ENCODE measurements at places on chromosomes 7 and 10.

DNA sequence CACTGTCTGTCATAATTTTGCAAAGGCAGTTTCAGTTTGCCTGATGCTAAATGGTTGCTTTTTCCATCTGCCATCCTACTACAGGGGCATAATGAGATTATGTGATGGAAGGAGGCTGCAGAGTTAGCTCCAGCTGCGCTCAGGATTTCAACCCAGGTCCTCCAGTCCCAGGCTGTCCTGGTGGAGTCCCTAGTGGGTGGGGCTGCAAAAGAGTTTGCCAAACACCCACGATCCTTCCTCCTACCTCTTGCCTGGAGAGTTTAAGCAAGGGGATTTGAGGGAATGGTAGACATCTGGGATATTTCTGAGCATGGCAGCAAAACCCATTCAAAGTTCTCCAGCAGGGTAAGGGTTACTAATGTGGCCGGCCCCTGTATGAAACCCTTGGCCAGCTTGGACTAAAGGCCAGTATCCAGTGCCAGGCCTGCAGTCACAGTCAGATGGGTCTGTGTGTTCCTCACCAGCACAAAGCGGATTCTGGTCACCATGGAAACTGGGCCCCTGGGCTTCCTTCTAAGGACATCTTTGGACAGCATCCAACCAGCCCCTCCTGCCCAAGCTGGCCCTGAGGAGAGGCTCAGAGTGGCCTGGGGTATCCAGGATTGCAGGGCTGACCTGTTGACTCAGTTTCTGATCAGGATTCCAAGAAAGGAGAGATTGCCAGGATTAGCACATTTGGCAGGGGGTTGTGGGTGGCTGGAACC is 42.7 kb upstream of the CHST3 start:
- DNase-seq = no peak

GRCh38 chr7:92625617-92626016 is 35.4 kb upstream of the FAM133B start:
- DNase-seq = no peak

- no peak for DNase-seq
Measured at GRCh38 chr10:74174521-74174920, 23.5 kb downstream of the ADK start.

DNA sequence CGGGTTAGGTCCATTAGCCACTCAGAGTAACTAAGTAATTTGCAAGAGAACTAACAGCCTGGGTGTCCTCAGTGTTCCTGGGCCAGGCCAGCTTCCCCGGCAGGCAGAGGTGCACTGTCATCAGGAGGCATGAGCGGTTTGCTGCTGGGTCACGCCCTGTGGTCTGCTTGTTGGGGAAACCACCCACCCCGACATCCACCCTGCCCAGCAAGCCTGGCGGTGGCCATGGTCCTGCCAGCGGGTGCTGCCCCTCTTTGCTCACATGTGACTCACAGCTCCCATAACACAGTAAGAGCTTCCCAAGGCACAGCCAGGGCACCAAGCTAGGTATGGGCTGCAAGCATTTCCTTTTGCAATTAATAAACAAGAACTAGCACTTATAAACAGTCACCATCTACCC is 75.9 kb downstream of the RGS10 start:
- no peak for DNase-seq

GRCh38 chr7:120959929-120960484 is 9.4 kb downstream of the ING3 start:
- no peak for DNase-seq

DNA sequence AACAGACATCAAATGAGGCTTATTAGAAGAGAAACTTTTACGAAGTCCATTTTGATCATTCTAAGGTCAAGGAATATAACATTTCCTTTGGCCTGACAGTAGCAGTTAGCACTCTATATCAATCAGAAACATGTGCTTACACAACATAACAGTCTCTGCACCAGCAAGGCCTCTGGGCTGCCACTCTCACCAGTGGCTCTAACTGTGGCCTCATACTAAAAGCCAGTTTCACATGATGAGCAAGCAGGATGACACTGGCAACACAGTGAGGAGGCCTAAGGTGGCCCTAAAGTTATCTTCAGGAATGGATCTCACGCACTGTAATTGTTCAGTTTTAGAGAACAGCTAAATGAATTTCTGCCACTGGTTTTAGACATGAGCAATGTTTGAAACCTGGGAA is 126.8 kb downstream of the COBL start:
- no peak for DNase-seq

GRCh38 chr10:11685787-11686218 is 56.4 kb upstream of the ECHDC3 start:
- peak; percentile 9 for DNase-seq

DNA sequence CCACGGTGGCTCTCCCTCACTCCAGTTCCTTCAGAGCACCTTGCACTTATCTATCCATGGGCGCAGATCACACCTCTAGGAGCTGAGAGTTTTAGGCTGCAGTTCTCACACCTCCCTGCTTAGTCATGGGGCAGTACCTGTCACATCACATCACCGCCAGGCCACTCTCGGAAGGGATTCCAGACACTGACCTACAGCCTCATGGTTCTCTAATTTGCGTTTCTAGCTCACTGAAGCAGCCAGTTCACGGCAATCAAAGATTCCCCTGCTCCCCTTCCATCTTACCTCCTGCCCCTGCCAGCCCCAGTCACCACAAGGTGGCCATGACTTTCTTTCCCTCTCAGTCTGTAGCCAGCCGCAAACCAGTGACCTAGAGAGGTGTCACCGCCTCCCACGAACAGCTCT is 34.2 kb downstream of the ADRB1 start:
- no peak for DNase-seq

- DNase-seq = no peak
Measured at GRCh38 chr10:117053482-117053881, 48.5 kb upstream of the SHTN1 start.

DNA sequence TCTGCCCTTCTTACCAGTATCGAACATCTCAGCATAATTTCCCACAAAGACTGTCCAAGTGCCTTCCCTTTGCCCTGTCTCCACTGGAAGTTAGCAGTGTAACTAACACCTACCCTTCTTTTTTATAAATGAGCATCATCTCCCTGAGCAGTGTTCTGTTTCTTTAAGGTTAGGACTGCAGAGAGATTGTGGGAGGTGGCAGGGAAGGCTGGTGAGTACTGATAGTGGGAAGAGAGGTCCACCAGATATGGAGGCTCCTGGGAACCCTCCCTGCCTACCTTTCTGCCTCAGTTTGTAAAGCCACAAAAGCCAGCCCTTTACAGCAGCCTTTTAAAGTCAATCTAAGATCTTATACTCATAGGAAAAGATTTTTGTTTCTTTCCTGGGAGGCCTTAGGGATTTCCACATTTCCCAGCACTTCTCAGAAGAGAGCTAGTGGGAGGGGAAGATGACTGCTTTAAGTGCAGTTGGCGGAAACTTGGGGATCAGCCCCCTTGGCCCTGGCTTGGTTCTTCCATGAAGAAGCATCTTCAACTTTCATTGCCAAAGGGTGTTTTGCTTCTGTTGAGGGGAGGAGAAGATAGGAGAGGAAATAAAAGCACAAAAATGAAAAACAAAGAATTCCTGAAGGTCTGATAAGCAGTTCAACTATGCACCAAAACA is 36.6 kb upstream of the CALD1 start:
- DNase-seq = peak; percentile 98

GRCh38 chr10:91017198-91017597 is 96.3 kb upstream of the ANKRD1 start:
- DNase-seq = no peak

DNA sequence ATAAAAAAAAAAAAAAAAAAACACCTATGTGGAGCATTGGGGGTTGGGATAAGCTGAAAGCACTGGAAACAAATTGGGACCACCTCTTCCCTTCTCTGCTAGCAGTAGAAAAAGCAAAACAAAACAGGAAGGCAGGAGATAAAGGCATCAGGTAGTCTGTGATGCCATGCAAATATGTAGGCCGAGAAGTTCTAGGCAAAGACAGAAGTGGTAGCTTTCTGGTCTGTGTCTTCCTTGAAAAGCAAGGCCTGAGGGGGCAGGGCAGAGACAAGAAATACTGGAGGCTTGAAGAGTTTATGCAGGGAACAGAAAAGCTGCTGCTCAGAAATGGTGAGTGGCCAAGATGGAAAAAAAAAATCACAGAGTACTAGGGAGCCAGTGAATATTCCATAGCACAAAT is 111.1 kb downstream of the ELMO1 start:
- DNase-seq = no peak

DNA sequence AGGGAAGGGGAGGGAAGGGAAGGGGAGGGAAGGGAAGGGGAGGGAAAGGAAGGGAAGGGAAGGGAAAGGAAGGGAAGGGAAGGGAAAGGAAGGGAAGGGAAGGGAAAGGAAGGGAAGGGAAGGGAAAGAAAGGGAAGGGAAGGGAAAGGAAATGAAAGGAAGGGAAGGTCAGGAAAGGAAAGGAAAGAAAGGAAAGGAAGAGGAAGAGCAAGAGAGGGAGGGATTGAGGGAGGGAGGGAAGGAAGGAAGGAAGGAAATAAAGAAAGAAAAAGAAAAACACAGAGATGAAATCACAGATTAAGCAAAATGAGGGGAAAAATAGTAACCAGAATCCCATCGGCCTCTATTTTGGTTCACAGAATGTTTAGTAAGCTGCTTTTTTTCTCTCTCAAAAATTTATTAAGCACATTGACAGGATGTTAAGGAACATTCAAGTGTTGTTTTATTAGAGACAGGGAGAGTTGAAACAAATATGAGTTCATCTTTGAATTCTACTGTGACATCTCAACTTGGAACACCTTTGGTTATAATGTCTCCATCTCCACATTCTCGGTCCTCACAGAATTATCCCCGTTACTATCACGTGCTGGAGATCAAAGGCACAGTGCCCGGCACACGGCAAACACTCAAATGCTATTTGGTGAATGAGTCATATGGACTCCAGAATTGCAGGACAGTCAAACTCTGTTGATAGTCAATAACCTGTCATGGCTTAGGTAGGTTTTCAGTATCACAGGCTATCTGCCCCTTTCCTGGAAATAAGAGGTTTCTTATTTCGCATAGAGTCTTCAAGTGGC is 52.4 kb downstream of the ABCB1 start:
- no peak for DNase-seq

DNA sequence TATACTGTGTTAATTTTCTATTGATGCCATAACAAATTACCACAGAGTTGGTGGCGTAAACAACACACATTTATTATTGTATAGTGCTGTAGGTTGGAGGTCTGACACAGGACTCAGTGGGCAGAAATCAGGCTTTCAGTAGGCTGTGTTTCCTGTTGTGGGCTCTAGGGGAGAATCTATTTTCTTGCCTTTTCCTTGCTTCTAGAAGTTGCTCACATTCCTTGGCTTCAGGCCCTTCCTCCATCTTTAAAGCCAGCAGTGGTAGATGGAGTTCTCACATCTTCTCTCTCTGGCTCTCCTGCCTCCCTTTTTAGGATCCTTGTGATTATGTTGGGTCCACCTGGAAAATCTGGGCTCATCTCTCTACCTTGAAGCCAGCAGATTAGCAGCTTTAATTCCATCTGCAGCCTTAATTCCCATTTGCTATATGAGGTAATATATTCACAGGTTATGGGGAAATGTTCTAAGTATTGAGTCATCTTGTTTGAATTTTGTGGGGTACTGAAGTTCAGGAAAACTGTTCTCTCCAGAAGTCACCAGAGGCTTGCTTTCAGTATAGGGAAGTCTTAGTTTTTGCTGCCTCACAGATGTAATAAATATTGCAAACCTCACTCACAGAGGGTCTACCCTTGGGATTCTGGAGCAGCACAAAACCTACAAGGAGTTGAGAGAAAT is 38.9 kb downstream of the CCNY start:
- DNase-seq = no peak

DNA sequence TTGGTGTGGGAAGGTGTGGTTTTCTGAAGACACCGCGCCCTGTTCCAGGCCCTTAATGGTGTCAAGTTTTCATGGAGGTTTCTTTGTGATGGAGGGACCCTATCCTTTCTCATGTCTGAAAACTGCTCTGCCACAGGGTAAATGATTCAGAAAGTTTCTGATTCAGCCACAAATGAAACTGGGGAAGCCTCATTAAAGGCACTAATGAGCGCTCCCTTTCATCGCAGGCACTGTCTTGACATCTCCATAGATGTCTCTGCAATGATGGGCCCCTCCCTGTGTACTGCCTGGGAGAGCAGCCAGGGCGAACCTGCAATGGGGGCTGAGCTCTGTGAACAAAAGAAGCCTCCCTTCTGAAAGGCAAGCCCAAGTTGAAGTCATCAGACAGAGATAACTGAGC is 355.3 kb downstream of the PRPF18 start:
- no peak for DNase-seq

- DNase-seq = no peak
Measured at GRCh38 chr7:89988074-89988473, 166.2 kb upstream of the STEAP1 start.

DNA sequence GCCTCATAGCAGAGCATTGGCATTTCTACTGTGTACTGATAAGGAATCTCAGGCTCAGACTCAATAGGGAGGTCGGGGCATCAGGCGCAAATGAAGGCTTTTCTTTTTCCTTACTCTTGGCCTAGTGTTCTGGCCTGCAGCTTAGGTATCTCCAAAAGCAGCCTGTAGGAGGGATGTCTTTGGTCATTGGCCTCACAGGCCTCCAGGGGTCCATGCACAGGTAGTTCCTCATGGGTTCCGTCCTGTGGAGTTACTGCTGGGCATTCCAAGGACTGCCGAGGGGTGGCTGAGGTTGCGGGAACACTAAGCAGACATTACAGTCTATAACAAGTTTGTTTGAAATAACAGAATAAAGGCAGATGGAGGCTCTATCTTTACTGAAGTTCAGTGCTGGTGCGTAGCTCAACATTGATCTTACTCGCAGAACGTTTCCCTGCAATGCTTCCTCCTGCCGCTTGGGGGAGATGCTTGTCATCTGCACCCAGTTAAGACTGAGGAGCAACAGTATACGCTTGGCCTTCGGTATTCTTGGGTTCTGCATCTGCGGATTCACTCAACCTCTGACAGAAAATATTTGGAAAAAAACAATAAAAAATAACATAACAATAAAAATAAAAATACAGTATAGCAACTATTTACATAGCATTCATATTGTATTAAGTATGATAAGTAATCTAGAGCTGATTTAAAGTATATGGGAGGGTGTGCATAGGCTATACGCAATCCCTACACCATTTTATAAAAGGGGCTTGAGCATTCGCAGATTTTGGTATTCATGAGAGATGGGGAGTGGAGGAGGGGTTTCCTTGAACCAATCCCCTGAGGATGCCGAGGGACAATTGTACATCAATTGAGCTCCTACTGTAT is 58.9 kb downstream of the SH2D4B start:
- DNase-seq = peak; percentile 52

GRCh38 chr7:82559193-82559805 is 115.7 kb upstream of the CACNA2D1 start:
- DNase-seq = no peak

- no peak for DNase-seq
Measured at GRCh38 chr7:3673524-3673923, 372.5 kb downstream of the SDK1 start.

DNA sequence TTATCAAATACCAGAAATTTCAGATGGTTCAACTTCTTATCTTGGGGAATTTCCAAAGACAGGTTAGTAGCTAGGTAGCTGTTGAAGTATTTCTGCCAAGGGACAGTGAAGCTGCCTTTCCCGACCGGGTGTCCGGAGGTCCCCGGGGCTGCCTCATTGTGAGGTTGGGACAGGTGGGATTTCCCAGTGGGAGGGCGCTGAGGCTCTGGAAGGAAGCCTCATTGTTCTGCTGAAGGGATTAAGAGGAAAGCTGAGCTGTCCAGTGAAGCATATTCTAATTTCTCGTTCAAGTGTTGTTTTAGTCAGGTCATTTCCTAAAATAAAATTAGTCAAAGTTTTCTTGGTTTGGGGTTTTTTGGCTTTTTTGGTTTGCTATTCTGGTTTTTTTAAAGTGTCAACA is 244.2 kb downstream of the MGMT start:
- DNase-seq = no peak

- DNase-seq = no peak
Measured at GRCh38 chr7:13751766-13752165, 237.7 kb downstream of the ETV1 start.

GRCh38 chr7:16634271-16634738 is 11.2 kb downstream of the ANKMY2 start:
- DNase-seq = peak; percentile 71
